ENCODE measurements at places on chromosomes 2 and 18.

DNA sequence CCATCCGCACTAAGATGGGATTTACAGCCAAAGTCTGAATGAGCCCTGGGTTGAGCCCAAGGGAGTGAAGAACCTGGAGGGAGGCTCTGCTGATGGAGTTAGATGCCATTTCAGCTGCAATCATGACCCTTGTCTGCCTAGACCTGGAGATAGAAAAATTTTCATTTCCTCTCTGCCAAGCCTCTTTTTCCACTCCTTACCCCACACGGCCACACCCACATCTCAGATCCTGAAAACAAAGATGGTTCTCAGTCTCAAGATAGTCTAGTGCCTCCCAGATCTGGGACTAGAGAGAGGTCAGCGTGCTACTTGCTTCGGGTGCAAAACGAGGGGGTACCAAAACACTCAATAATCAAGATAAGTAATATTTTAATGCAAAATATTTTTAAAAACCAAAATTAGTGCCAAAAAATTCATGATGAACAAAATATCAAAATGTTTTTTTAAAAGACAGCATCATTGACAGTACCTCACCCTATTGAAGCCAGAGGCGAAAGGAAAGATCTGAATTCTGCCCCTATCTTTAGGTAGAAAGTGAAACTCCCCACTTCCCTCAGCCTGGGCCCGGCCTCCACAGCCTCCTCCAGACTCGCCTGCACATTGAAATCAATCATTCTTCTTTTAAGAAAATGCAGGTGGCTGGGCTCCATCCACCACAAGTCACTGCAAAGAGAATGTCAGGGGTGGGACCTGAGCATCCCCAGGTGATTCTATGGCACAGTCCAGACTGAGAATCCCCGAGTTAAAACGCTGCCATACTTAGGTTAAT, 57.8 kb upstream of the GPR45 start:
- DNase-seq, result no peak

DNA sequence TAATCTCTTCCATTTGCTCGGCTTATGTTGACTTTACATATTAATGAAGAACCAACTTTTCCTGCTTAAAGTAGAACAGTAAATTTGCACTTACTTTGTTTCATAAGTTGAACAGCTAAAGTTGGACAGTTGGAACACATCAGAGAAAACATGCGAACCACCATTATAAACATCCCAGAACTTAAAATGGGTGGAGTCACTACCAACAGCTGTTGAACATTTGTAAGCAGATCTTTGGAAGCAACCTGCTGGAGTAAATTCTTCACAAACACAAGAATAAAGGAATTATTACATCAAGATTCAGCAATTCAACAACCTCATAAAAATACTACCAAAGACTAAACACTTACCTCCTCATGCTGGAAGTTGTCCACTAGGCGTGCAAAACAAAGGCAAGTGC, 96.4 kb upstream of the DNER start:
- no peak for DNase-seq

DNA sequence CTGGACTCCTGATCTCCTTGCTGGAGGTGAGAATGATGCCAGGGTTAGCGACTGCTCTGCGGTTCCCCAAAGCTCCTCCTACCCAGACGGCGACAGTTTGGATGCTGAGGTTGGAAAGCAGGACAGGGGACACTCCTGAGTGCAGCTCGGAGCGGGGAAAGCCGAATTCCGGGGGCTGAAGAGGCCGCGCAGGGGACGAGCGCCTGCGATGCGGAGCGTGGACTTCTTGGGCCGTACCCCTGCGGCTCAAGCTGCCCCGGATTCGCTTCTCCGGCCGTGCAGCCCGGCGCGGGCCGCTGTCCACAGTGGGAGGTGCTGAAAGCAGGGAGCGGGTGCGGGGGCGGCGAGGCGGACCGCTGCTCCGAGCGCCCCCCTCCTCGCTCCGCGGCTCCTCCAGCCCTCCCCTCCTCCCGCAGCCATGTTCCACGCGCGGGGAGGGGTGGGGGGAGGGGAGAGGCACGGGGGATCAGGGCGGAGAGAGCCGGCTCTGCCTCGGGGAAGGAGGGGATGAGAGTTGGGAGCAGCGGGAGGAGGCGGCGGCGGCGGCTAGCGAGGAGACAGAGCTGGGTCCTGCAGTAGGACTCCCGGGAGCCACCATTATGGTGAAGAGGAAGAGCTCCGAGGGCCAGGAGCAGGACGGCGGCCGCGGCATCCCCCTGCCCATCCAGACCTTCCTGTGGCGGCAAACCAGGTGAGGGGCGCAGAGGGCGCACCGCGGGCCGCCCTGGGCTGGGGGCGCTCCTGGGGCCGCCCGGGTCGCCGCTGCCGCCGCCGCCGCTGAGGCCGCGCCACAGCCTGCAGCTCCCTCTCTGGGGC, at the start of gene UNC80:
Gene UNC80 (plus strand): TSS at position 359 of the 816 bp plus-strand sequence. CDS start 241 bp downstream, at position 600.
- DNase-seq, result peak; percentile 32

DNA sequence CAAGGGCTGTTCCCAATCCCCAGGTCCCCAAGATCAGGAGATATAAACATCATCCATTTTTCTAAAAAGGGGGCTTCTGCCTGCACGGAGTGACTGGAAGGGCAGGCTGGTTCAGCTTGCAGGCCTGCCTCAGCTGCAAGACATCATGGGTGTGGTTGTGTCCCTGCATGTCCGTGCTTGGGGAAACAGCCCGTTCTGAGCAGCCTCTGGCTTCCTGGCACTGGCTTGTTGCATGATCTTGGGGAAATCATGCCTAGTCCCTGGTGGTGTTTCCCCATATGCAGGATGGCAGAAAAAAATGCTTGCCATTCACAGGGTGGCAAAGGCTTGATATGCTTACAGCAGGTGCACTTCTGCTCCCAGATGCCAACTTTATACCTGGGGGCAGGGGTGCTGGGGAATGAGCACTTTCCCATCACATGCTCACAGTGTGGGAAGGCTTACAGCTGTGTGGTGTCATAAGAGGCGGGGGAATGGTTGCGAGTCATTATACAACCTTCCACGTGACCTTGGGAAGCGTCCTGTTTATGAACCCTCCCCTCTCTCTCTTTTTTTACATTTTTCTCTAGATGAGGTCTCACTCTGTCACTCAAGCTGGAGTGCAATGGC, 7.2 kb downstream of the PCARE start:
- DNase-seq, result no peak

- DNase-seq, result no peak
These were observed 93.8 kb downstream of the PRKCE start for GRCh38 chr2:45745231-45745630.

DNA sequence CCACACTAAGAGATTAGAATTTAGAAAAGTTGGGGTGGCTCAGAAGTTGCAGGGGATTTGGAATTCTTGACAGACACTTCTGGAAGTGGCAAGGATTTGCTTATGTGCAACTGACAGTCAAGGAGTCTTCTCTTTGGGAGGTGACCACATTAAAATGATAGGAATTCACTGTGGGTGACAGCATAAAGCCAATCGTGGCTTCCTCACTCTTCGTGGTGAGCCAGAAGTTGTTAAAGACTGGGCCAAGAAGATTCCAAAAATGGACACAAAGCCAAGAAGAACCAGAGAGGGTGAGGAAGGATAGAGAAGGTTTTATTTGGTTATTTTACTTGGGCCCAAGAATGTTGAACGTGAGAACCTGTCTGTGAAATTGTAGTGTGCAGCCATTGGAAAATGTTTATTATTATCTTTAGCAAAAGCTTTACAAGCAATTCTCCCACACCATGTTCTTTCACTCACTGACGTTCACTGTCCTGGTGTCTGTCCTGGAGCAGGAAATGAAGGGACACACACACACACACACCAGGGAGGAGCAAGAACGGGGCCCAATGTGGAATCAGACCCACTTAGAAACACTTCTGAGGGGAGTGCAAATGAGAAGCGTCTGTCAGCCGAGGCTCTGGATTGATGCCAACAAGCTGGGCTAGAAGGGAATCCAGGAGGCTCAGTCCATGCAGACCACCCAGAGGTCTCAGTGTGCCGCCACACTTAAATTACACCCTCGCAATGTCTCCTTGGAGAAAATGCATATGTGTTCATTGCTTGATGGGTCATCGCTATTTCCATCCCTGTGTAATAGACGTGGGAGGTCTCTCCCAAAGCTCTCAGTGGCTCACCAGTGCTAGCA, 37.2 kb downstream of the STEAP3 start:
- no peak for DNase-seq

GRCh38 chr2:54114936-54115283, 505 bp upstream of the ACYP2 start:
- no peak for DNase-seq

- no peak for DNase-seq
These were observed 74.9 kb downstream of the ORC4 start for GRCh38 chr2:147945660-147946059.

DNA sequence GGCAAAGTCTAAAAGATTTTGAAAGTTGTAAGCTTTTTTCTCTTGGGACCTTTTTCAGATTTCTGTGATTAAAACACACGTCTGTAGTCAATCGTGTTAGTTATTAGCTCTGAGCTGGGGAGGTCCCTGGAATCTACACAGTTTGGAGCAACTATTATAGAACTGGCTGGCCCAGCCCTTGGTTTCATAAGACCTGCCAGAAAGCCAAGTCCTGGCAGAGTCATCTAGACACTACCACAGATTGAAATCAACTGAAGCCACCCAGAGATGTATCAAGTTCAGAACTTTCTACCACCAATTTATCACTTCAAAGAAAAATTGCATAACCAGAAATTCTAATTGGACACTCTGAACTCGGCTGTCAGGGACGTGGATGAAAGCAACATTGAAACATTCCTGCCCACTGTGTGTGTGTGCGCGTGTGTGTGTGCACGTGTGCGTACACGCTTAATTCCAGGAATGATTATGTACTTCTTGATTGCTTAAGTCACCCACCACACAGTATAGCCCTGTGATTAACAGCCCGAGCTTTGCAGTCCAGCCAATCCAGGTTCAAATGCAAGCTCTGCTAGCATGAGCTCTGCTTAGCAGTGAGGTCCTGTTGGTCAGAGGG, 126.3 kb downstream of the TPGS2 start:
- DNase-seq, result no peak

DNA sequence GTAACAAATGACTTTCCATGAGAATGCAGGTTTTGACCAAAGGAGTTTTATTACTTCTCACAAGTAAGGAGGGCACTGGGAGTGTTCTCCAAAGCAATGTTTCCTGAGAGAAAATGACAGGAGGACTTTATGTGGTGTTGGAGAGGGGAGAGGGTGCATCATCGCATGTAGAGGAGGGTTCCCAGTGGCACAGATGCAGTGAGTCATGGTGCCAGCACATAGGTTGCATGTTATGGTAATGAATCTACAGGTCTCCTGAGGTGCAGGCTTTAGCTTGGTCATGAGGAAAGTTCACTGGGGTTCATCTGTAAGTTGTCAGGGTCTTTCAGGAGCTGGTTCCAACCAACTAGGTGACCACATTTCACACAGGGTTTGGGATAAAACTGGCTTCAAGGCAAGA, 30.4 kb downstream of the NAT8 start:
- no peak for DNase-seq

- no peak for DNase-seq
These were observed 109.2 kb upstream of the VRK2 start for GRCh38 chr2:57937456-57937855.

- no peak for DNase-seq
These were observed 42.4 kb upstream of the AKAIN1 start for GRCh38 chr18:5239447-5239846.

GRCh38 chr2:151872463-151872862, 44.2 kb upstream of the ARL5A start:
- DNase-seq, result no peak

DNA sequence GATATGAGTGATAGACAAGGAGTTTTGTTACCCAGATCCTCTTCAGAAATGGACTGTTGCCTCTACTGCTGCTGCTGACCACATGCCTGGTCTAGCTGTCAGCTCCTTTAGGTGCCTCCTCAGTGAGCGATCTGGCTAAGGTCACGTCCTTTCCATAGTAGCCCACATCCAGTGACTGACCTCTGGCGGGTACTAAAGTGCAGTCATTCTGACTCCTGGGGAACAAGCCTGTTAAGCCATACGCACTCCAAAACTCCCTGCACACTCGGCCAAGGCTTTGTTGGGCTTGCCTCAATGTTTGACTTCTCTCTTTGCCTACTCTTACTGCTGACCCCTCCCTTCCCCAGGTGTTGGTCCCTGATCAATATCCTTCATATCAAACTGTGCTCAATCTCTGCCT, 685.2 kb downstream of the IRS1 start:
- no peak for DNase-seq

DNA sequence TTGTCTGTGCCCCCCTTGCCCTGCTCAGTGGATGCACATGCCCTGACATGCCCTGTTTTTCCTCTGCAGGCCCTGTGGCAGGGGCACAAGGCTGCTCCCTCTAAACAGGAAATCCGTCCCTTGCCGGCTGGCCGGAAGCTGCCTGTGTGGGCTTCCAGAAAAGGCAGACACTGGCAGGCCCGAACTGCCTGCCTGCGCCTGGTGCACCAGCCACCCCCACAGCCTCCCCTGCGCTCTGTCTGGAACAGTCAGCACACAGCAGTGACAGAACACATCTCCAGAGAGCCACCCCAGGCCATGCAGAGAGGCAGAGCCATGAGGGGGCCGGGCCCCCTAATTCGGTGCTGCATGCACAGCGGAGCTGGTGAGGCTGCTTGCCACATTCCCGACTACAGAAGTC, 33.5 kb downstream of the LOXHD1 start:
- peak; percentile 64 for DNase-seq

- DNase-seq, result no peak
These were observed 49.8 kb downstream of the SLC4A5 start for GRCh38 chr2:74293191-74293991.

- DNase-seq, result no peak
These were observed 689.1 kb upstream of the POU3F3 start for GRCh38 chr2:104164721-104165252.

- no peak for DNase-seq
These were observed 935.0 kb downstream of the TRIB2 start for GRCh38 chr2:13651684-13652131.

DNA sequence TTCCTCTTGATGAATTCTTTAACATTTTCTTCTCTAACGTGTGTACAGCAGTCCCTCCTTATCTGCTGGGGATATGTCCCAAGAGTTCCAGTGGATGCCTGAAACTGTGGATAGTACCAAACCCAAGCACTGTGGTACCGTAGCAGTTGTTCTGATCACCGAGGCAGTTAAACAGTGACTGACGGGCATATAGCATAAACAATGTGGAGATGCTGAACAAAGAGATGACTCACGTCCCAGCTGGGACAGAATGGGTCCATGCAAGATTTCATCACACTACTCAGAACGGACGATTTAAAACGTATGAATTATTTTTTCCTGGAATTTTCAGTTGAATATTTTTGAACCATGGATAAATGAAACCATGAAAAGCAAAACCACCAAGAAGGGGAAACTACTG, 54.5 kb upstream of the SPAG16 start:
- DNase-seq, result no peak

DNA sequence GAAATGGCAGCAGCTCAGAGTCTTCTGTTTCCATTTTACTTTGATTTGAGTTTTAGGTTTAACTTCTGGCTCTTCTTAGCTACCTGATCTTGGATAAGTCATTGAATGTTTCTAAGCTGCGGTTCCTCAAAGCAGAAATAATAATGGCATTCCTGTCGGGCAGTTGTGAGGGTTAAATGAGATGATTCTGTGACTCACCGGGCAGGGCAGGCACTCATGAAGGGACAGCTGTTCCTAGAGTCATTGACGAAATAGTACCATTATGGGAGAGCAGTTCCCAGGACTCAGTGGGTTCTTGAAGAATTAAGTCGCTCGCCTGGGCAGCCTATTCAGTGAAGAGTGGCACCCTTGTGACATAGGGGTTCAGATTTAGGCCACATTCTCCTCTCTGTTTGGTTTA, 10.3 kb downstream of the TRIB2 start:
- no peak for DNase-seq

Data from activated T-cell treated with anti-CD3 and anti-CD28 coated beads, Interleukin-2, amount 50 U/mL, for 24 hours (primary cell).